ENCODE measurements at places on chromosomes 4 and X.

DNA sequence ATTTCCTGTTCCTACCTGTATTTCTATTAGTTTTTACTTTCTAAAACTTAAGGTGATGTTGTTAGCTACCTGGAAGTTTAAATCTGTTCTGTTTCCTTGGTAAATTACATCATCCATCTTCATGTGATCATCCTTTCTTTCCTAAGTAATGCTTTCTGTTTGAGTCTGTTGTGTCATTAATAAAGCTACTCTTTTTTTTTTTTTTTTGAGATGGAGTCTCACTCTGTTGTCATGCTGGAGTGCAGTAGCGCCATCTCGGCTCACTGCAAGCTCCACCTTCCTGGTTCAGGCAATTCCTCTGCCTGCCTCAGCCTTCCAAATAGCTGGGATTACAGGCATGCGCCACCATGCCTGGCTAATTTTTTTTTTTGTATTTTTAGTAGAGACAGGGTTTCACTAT, 73.3 kb downstream of the FIP1L1 start:
- DNase-seq = no peak
- H3K27ac ChIP-seq = no peak overlapping the region
- H3K4me3 ChIP-seq = no peak overlapping the region

DNA sequence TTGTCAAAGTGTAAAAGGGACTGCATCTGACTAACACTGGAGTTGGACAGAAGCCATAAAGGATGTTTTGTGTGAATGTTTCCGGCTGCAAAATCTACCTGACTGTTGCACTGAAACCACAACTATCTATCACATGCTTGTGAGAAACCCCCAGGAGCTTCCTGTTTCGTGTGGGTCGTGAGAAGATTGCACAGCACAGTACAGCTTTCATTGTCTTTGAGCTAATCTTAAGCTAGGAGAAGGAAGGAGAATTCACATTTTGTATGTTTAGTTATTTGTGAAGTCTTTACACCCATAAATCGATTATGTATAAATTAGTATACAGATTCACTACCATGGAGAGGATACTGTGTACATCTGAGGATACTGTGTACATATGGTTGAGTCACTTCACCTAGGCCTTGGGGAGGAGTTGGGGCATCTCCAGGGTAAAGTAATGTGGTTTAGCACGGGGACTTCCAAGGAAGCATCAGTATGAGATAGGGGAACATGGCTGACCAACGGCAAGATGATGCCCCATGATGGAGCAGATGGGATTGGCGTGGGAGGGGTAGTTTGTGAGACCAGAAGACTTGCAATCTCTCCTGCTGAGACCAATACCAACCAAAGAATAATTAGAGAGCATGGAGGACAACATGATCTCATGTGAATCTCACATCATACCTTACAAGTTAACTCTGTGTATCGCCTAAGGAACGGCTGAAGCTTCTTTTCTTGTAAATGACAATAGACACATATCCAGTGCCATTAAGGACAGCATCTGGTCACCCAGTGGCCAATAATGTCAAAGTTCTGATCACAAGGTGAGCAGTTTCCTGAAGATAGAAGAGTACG, 43.1 kb upstream of the FAM9C start:
- H3K4me3 ChIP-seq = no peak overlapping the region
- no peaks in the 10 kb centered on the region for H3K4me1 ChIP-seq

DNA sequence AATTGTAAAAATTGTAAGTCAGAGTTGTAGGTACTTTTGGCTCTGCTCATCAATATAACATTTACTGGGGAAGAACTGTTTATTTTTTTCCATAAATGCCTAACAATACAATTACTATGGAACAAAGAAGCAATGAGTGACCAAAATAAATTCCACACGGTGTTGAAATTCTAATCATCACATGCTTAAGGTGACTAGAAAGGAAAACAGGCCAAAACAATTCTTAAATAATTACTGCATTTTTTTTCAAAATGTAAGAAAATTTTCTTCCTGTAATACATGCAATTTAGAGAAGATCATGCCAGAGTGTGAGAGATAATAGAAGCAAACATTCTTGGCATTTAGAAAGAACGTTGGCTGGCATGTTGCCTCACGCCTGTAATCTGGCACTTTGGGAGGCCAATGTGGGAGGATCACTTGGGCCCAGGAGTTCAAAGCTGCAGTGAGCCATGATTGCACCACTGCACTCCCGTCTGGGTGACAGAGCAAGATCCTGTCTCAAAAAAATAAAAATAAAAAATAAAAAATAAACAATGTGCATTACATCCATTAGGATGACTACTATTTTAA, 22.5 kb downstream of the C4orf46 start:
- H3K27ac ChIP-seq = no peak overlapping the region
- H3K36me3 ChIP-seq = no peaks in the 10 kb centered on the region
- H3K4me3 ChIP-seq = no peak overlapping the region
- H3K27me3 ChIP-seq = no peaks in the 10 kb centered on the region
- peaks cover 4% of the 10 kb centered on the region for H3K4me1 ChIP-seq

- H3K4me1 ChIP-seq = no peaks in the 10 kb centered on the region
- no peak overlapping the region for H3K4me3 ChIP-seq
- no peaks in the 10 kb centered on the region for H3K27me3 ChIP-seq
- no peak for DNase-seq
- no peaks in the 10 kb centered on the region for H3K36me3 ChIP-seq
- H3K27ac ChIP-seq = no peak overlapping the region
These were observed 1715.1 kb downstream of the PCDH7 start for GRCh38 chr4:32435308-32435707.

- no peak overlapping the region for H3K4me3 ChIP-seq
- H3K4me1 ChIP-seq = no peaks in the 10 kb centered on the region
- H3K36me3 ChIP-seq = no peaks in the 10 kb centered on the region
- no peak for DNase-seq
- no peaks in the 10 kb centered on the region for H3K27me3 ChIP-seq
These were observed 728.2 kb downstream of the ARAP2 start for GRCh38 chr4:35516102-35516501.

DNA sequence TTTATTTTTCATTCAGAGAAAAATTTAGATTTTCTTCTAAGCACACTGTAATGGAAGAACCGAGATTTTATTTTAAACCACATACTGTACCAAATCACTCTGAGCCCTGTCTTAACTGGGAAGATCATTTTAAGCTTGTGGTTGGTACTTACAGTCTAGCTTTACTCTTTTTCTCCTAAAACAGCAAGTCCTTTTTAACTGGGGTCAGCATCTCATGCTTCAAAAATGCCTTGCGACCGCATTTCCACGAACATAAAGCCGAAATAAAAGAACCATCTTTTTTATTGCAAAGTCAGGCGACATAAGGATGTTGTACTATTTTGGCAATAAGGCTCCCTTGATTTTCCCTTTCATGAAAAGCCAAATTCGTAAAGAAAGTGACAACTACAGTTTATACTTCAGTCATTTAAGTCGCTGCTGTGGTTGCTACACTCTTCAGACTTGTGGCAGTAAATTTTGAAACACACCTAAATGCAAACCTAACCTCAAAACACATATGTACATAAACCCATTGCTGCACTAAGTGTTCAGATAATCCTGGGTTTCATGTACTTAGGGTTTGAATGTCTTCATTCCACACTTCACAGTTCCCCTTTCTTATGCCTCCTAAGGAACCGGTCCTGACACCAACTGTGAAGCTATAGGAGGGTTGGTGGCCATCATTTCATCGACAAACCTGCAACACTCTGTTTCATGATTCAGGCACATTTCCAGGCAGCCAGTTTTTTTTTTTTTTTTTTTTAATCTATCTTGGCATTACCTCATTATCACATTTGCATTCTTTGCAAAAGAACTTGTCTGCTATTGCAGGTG, 3.0 kb downstream of the STOX2 start:
- no peaks in the 10 kb centered on the region for H3K36me3 ChIP-seq
- peak overlapping the region; percentile 56 for H3K4me3 ChIP-seq
- H3K27ac ChIP-seq = no peak overlapping the region
- H3K27me3 ChIP-seq = peaks cover 6% of the 10 kb centered on the region
- H3K4me1 ChIP-seq = no peaks in the 10 kb centered on the region

DNA sequence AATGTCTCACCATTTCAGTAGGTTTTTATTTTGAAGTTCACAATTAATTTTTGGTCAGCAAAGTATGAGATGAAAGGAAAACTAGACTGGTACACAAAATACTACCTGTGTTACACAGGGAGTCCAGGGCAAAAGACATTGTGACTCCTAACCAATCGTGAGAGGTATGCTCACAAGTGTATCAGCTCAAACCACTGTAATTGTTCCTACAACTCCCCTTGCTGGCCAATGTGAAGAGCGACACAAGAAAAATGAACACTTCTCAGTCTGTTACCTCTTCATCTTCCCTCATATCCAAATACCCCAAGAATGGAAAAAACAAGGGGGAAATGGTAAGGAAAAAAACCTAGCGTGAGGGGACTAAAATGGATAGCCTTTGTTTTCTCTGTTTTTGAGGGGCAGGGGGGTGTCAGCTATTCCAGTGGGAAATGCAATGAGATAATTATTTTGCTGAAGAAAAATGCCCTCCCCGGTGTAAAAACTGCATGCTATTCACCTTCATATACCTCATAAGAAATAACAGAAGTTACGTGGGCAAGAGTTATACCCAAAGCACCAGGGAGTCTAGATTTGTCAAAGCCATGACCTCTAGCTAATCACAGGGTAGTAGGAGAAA, 30.6 kb upstream of the NSUN7 start:
- no peaks in the 10 kb centered on the region for H3K4me1 ChIP-seq
- H3K36me3 ChIP-seq = no peaks in the 10 kb centered on the region
- DNase-seq = no peak
- no peak overlapping the region for H3K27ac ChIP-seq

DNA sequence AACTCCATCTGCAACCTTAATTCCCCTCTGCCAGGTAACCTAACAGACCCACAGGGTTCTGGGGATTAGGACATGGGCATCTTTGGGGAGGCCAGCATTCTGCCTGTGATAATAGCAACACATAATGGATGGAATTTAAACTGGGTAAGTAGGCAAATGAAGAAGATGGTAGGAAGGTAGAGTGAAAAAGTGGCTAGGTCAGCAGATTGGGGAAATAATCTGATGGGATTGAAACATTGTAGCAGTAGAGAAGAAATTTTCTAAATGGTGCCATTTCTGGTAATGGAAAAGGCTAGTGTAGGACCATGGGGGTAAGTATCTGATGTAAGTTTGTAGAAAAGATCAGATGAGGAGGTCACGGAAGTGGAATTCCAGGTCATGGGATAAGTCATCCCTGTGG, 3.0 kb upstream of the CT47C1 start:
- no peaks in the 10 kb centered on the region for H3K27me3 ChIP-seq
- H3K36me3 ChIP-seq = no peaks in the 10 kb centered on the region
- DNase-seq = no peak
- no peak overlapping the region for H3K27ac ChIP-seq

DNA sequence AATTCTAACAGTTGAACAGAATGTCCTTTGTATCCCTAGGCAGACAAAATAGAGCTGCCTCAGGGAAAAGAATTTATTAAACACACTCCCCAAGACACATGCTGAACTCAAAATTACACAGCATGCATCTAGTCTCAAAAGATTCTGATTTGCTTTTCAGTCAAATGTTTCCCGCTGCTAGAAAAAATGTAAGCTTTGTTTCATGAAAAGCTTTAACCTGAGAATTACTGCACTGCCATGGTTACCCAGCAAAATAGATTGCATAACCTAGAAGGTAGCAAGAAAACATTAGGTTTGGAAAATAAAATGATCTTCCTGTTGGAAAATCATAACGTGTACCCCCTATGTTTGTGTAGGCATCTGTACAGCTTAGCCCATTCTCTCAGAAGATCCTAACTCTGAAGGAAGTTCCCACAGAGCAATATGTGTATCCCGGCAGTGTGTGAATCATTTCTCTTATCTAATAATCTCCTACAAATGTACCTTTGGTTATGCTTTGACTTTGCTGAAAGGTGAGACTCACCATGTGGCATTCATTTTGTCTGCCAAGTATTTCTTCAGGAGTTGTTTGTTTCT, 646.9 kb downstream of the STPG2 start:
- H3K4me3 ChIP-seq = no peak overlapping the region
- no peaks in the 10 kb centered on the region for H3K36me3 ChIP-seq
- no peak for DNase-seq
- H3K27ac ChIP-seq = no peak overlapping the region
- no peaks in the 10 kb centered on the region for H3K4me1 ChIP-seq
- H3K27me3 ChIP-seq = no peaks in the 10 kb centered on the region
